ENCODE measurements at places on chromosomes 13 and 19. TPM values are rescaled to one million over a fixed set of nuclear protein-coding genes. Genes with fewer than 3 reads are reported as not detected.

The ZNF578 gene
- total RNA-seq, result 3.7 TPM

DNA sequence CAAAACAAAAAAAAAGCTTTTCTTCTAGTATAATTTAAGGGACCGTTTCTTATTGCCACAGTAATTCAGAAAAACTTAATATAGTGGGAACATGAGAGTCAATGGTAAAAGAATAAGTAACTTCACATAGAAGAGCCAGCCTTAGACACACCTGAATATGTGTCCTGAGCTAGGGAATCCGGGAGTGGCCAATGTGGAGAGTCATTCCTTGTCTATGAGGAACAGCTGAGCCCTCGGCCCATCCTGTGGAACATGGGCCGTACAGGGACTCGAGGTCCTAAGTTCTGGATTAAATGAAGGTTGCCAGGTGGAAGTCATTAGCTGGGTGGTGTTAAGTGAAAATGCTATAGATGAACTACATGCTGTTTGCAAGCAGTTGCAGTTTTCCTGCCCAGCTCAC is 32.2 kb downstream of the EFNB2 start:
- no peak for DNase-seq

The SHISA7 gene
- not detected for total RNA-seq

DNA sequence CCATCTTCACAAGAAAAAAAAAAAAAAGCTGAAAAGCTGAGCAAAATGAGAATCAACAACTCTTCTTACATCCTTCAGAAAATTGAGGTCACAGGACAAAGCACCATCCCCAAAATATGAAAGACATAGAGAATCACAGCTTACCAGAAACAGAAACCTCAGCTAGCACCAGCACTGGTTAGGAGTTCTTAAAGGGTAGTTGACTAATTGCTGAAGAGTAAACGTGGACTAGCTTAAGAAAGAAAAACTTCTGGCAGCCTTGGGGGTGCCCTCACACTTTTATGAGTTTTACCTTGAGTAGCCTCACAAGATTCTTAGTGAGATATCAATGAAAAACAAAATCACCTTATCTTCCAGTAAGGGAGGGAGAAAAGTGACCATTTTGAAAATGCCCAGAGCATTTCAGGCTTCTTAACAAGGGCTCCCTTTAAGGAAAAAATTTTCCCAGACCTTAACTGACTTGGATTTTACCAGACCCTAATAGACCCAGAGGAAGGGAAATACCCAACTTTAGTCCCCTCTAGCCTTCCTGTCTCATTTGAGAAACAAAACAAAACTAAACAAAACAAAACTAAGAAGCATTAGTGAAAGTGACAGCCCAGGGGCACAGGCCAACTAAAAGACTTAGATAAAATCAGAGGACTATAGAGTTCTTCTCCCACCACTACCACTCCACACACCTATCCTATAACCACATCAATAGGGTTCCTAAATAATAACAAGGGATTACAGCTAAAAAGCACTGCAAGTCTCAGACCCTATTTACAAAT is 888.6 kb downstream of the DIAPH3 start:
- no peak for DNase-seq

GRCh38 chr13:40787062-40787461 is 2.3 kb upstream of the SLC25A15 start:
- no peak for DNase-seq

The KIR2DL4 gene
- total RNA-seq, result 0.25 TPM

The FGF21 gene
- not detected for total RNA-seq

The EDDM13 gene
- total RNA-seq, result 0.54 TPM

GRCh38 chr13:44763615-44764301 is 187.6 kb upstream of the TSC22D1 start:
- peak; percentile 37 for DNase-seq

DNA sequence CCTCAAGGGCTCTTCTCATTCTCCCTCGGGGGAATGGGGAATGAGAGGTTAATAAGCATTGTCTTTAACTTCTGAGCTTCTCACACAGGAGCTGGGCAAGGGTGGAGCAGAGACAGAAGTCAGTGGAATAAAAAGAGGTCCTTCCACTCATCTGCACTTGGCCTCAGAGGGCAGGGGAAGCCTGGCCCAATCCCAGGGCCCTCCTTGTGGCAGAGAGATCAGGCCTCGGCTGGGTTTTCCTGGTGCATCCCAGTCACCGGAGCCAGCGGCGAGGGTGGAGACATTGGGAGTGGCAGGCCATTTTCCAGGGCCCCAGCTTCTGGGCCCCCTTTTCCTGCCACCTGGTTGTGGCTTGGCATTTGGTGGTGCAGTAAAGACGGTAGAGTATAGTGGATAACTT is 10.6 kb downstream of the CALM3 start:
- DNase-seq, result no peak

GRCh38 chr13:58318495-58319167 is 687.1 kb downstream of the PCDH17 start:
- DNase-seq, result no peak

The GPR12 gene
- not detected for total RNA-seq

GRCh38 chr13:38753878-38754277 is 67.0 kb downstream of the FREM2 start:
- DNase-seq, result no peak

The ERICH4 gene
- not detected for total RNA-seq

DNA sequence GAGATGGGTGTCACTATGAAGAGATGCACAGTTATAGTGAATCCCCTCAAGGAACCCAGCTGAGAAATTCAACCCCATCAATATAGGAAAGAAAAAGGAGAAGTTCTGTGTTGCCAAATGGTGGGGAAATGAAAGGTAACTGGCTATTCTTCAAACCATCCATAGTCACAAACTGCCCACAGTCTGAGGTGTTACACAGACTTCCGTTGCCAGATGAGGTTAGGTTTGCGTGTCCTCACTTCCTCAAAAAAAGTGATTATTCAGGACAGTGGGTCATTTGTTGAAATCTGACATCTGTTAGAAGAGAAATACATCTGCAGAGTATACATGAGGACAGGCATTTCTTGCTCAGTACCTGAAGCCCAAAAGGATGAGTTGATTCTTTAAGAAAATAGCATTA is 9.0 kb downstream of the SIGLEC5 start:
- no peak for DNase-seq

- DNase-seq, result no peak
These were observed 26.1 kb upstream of the CYP2A7 start for GRCh38 chr19:40907968-40908735.

DNA sequence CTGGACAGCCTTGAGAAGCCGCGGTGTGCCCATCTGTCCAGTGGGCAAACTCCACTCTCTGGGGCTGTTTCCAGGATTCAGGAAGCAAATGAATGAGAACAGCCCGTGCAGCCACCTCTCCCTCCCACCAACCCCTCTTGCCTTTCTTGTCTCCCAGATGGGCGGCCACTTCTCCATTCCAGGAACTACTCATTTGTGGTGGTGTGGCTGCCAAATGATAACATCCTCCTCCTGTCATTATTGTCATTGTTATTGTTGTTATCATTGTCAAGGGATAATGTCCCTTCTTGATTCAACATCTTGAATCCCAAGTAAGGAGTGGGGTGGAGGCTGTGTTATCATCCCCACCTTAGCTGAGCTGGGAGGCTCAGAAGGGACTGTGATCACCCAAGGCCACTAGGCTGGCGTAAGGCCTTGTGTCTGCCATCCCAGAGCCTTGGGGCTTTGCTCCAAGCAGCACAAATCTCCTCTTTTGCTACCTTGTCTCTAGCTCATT is 1.6 kb downstream of the DNM2 start:
- DNase-seq, result no peak
